Pancreas (tissue), 10 donors: ENCODE measurements at places on chromosomes 3 and 15. TPM values are rescaled to one million over a fixed set of nuclear protein-coding genes. Genes with fewer than 3 reads are reported as not detected.

DNA sequence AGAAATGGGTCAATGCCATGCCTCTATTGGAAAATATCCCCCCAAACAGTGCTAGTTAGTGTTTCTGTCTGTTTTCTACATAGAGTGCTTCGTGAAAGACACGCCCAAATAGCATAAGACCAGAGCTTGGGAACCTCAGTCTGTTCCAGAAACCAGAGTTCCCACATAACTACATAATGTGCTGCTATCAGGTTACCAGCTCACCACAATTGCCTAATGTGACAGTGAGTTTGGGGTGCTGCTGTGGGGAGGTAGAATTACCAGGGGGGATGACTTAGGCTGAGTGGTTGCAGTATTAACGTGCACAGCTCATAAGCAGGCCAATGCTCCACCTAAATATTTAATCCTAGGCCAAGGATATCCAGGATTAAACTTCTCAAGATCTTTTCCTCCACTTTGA is 39.2 kb downstream of the DUT start:
- no peak for DNase-seq

- no peak for DNase-seq
Observed at GRCh38 chr3:127688416-127689265, 15.9 kb downstream of the ABTB1 start.

DNA sequence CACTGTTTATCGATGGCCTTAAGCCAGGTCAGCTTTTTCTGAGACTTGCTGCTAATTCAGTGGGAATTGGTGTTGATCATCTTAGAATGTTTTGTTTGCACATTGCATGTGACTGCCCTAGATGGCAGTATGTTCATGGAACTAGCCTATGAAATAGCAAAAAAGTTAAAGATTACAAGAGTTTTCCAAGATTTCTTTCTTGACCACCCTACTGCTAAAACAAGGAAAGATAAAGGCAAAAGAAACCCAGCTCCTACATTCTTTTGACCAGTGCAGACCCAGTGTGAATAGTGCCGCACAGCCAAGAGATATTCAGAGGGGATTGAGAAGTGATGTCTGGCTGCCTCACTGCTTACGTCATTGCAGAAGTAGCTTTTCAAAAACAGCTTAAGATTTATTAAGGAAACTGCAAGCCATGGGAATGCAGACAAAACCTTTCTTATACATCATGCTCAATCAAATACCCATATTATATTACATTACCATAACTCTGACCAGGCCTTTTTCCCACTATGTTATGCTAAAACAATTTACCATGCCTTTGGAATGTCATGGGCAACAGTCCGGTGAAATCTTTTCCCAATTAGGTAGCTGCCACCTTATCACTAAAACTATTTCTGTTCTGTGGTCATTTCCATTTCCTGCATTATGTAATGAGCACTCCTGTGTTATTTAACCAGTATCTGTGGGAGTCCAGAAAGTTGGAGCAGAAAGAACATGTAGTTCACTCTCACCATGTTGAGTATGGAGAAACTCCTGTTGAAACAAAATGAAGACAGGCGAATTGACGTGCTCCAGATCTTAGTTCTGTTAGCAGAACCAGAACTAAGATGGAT is 6.0 kb downstream of the PHLDB2 start:
- no peak for DNase-seq

DNA sequence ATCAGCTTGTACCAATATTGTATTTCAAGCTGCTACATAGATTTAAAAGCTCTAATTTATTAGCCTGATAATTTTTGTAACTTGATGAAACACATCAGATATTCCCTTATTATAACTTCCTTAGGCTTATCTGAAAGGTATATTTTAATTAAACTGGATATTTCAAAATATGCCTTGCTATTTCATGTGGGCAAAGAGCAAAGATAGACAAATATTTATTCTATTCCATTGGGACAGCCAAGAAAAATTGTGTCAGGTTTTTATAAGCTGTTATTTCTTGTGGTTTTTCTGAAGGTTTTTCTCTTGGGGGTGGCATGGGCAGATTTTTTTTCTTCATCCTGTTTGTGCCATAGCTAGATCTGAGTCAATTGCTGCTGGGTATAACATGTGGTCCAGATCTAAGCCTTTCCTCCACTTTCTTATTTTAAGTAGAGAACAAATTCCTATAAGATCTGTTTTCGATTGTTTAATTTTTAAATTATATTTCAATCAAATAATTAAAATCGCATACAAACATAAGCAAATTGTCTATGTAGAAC is 249.5 kb downstream of the NAALADL2 start:
- no peak for DNase-seq

DNA sequence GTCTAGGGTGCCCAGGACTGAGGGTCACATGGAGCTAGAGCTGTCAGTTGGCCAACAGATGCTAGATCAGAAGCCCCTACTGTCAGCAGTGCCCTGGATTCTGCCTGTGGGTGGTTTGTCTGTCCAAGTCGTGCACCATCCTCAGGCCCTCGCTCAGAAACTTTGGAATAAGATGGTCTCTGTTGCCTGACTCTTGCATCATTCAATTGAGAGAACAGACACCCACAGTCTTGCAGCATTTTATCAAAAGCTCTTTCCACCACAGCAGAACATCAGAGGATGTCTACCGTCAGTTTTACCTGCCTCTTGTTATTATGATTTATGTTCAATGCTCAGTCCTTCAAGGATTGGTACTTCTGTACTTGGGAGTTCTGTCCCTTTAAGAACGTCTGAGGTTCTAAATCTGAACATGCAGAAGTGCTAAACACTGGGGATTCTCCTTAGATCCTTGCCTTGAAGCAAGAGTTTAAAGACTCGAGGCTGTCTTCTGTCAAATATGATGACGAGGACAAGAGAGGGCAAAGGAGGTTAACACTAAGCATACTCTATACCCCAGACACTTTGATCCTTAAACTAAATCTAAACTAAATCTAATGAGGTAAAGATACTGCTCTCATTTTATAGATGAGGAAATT is 4.8 kb downstream of the AQP9 start:
- DNase-seq, result no peak

DNA sequence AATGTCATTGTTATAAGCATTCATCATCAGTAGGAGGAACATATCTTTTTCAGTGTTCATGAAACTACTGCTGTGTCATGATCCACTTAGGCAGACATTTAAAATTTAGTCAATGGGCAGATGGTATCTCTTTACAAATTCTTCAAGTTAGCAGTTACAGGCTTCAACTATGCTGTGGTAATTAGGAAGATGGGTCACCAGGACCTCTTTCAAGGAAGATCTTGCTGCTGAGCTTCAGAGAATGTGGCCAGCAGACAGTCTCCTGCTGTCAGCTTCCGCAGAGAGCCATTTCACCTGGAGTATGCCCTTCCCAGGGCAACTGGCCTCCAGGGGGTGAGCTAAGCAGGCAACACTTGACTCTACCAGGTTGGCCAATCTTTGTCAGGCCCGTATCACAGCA is 19.4 kb downstream of the IFT57 start:
- DNase-seq, result no peak

- no peak for DNase-seq
Observed at GRCh38 chr15:29747837-29748417, 74.3 kb downstream of the TJP1 start.

DNA sequence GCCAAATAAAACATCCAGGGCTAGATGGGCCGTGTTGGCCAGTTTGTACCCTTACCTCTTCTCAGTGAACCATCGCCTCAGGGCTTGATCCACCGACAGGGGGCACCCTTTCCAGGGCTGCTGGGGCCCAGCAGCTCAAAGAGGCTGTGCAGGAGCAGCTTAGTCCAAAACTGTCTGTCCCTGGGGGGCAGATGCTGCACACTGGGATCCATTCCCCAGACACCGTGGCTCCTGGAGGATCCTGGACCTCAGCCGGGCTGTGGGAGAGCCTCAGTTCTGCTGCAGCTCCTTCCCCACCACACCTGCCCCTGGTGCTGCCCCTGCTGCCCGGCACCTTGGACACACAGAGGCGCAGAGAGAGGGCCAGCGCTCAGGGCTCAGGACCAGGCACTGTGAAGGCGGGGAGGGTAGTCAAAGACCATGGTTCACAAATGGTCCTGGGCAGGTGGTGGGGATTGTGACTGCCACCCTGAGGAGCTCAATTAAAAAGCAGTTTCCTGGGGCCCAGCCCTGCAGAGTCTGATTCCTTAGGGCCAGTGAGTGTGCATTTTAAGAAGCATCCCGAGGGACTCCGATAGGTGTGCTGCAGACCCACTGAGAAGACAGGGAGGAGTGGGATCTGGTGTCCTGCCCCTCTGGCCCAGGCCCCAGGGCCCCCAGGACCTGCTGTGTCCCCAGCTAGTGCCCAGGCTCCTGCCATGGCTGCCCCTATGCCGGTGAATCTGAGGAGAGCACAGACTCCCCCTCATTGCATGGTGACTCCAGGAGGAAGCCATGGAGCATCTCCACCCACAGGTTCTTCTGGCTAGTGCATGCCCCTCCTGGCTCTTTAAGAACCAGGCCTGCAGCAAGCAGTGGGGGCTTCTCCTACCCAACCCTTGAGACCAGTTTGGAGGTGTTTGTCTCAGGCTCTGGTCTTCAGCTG is 86.5 kb upstream of the PRR20G start:
- no peak for DNase-seq

GRCh38 chr3:147377412-147378367 is 28.7 kb downstream of the ZIC4 start:
- DNase-seq, result no peak

GRCh38 chr3:196274585-196274984 is 12.9 kb downstream of the PCYT1A start:
- no peak for DNase-seq

DNA sequence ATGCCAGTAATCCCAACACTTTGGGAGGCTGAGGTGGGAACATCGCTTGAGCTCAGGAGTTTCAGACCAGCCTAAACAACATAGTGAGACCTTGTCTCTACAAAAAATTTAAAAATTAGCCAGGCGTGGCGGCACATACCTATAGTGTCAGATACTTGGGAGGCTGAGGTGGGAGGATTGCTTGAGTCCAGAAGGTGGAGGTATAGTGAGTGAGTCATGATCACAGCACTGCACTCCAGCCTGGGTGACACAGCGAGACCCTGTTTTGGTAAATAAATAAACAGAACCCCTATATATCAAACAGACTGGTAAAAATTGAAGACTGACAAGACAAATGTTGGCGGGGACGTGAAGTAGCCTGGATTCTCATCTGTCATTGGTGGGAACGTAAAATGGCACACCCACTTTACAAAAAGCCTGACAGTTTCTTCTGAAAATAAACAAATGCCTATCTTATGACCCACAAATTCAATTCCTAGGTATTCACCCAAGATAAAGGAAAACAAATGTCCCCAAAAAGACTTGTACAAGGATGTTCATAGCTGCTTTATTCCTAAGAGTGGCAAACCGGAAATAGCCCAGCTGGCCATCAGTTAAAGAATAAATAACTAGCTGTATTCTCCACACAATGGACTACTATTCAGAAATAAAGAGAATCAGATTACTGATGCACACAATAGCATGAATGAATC is 47.0 kb upstream of the GK5 start:
- no peak for DNase-seq

GRCh38 chr3:74601793-74602192 is 12.7 kb downstream of the CNTN3 start:
- no peak for DNase-seq

- DNase-seq, result no peak
Observed at GRCh38 chr3:11624161-11624560, 19.6 kb downstream of the VGLL4 start.

DNA sequence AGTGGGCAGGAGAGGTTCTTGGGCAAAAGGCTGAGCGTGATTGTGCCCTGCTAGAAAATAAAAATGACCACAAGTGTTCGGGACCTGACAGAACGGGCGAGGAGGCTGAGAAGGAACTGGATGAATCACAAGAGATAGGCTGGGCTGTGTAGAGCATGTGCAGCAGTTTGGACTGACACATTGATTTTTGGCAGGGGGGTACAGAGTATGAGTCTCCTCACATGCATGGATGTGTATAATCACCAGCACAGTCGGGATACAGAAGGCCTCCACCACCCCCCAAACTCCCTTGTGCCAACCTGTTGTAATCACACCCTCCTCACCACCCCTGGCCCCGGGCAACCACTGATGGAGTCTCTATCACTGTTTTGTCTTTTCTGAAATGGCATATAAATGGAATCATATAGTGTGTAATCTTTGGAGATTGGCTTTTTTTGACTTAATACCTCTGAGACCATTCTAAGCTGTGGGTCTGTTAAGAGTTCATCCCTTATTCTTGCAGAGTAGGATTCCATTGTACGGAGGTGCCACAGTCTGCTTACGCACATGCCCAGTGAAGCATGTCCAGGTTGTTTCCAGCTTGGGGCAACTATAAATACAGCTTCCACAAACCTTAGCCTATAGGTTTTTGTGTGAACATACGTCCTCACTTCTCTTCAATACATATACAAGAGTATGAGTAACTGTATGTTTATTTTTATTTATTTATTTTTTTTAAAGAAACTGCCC is 438.8 kb downstream of the FOXP1 start:
- DNase-seq, result no peak

DNA sequence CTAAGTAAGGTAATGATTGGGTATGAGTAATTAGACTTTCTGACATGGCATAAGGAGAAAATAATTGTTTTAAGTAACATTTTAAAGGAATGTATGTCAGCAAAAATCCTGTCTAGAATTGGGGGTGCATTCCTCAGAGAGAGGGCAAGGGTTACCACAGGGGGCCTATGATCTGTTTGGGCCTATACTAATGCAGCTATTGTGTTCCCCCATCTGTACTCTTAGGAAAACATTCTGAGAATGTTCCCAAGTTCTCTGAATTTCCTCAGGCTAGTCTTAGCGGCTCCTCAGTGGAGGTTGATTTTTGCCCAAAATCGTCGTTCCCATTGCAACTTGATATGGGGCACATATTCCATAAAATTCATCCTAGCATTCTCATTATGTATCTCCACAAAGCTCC is 1216.4 kb upstream of the GBE1 start:
- no peak for DNase-seq

DNA sequence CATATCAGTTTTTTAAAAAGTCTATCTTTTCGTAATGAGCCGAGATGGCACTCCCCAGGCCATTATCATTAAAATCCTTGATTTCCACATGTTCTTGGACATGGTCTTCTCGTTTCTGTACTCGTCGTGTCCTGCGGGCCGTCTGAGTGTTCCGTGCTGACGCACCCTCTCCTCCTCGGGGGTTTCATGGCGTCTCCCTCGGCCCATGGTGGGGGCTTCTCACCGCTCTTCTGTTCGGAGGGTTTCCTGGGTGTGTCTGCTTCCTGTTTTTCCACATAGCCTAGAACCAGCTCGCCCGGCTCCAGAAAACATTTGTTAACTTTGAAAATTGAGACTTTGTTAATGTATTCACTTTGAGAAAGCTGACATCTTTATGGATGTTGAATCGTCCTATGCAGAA is 92.7 kb downstream of the VGLL4 start:
- no peak for DNase-seq

- no peak for DNase-seq
Observed at GRCh38 chr15:58510715-58511598, 79.2 kb downstream of the LIPC start.

Gene UBE2E2
- polyA plus RNA-seq, result 6.9 TPM

Gene CCR8
- not detected for polyA plus RNA-seq

Gene CCDC80
- polyA plus RNA-seq, result 12.7 TPM

Gene CLDN16
- 0.57 TPM for polyA plus RNA-seq

Gene RNF7
- 76.7 TPM for polyA plus RNA-seq

Gene ZNF385D
- 0.42 TPM for polyA plus RNA-seq

Gene C2CD4B
- polyA plus RNA-seq, result 25.1 TPM
